ENCODE measurements at places on chromosomes 4 and X. TPM values are rescaled to one million over a fixed set of nuclear protein-coding genes. Genes with fewer than 3 reads are reported as not detected.

- DNase-seq: no peak
- no peaks in the 10 kb centered on the region for H3K27me3 ChIP-seq
- no peak overlapping the region for H3K4me3 ChIP-seq
- no peak overlapping the region for H3K27ac ChIP-seq
- peaks cover 2% of the 10 kb centered on the region for H3K36me3 ChIP-seq
Observed at GRCh38 chrX:16708016-16708415, 4.5 kb downstream of the CTPS2 start.

DNA sequence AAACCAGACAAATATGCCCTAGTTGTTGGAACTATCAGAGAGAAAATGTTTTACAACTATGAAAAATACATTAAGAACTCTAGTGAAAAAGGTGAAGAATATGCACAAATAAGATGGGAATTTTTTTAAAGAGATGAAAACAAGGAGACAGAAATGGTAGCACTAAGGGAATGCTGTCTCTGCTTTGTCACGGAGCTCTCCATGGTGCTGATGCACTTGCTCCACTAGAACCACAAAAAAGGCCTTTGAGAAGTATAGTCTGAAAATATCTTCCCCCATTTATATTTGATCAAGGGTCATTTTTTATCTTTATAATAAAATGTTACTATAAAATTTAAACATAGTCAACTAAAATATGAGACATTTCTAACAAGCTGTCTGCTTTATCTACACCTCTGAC, 1655.5 kb upstream of the AGA start:
- H3K36me3 ChIP-seq: no peaks in the 10 kb centered on the region
- H3K4me3 ChIP-seq: no peak overlapping the region
- no peaks in the 10 kb centered on the region for H3K27me3 ChIP-seq
- H3K27ac ChIP-seq: no peak overlapping the region

DNA sequence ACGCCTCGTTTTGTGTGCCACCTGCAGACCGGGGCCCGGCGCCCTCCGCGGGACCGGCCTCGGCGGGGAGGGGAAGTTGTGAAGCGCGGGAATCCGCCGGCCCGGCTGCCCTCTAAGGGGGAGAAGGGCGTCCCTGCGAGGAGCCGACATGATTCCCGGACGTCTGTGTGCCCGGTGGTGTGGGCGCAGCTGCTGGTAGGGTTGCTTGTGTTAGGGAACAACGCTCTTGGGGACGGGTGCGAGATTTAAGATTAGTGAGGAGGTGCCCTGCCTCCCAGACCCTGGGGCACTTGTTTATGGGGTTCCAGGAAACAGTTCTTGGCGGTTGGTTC, 627 bp downstream of the CDKN2AIP start:
- H3K36me3 ChIP-seq: peaks cover 43% of the 10 kb centered on the region
- peak overlapping the region; percentile 98 for H3K27ac ChIP-seq
- no peaks in the 10 kb centered on the region for H3K27me3 ChIP-seq
- DNase-seq: peak; percentile 45

GRCh38 chrX:39459952-39460351, 637.8 kb downstream of the BCOR start:
- H3K4me1 ChIP-seq: no peaks in the 10 kb centered on the region
- H3K27ac ChIP-seq: no peak overlapping the region
- no peak overlapping the region for H3K4me3 ChIP-seq
- H3K27me3 ChIP-seq: no peaks in the 10 kb centered on the region

- H3K4me3 ChIP-seq: no peak overlapping the region
- H3K36me3 ChIP-seq: no peaks in the 10 kb centered on the region
- DNase-seq: no peak
- peak overlapping the region; percentile 16 for H3K27ac ChIP-seq
- peaks cover 13% of the 10 kb centered on the region for H3K4me1 ChIP-seq
Observed at GRCh38 chrX:9882669-9883446, 84.3 kb upstream of the CLDN34 start.

- no peak overlapping the region for H3K27ac ChIP-seq
- H3K27me3 ChIP-seq: no peaks in the 10 kb centered on the region
- no peaks in the 10 kb centered on the region for H3K36me3 ChIP-seq
- no peak for DNase-seq
Observed at GRCh38 chr4:187451776-187452175, 543.8 kb upstream of the ZFP42 start.

- H3K4me3 ChIP-seq: no peak overlapping the region
- H3K27me3 ChIP-seq: no peaks in the 10 kb centered on the region
- no peak for DNase-seq
- H3K4me1 ChIP-seq: peaks cover 7% of the 10 kb centered on the region
- no peaks in the 10 kb centered on the region for H3K36me3 ChIP-seq
Observed at GRCh38 chr4:176635372-176636261, 157.1 kb downstream of the VEGFC start.

DNA sequence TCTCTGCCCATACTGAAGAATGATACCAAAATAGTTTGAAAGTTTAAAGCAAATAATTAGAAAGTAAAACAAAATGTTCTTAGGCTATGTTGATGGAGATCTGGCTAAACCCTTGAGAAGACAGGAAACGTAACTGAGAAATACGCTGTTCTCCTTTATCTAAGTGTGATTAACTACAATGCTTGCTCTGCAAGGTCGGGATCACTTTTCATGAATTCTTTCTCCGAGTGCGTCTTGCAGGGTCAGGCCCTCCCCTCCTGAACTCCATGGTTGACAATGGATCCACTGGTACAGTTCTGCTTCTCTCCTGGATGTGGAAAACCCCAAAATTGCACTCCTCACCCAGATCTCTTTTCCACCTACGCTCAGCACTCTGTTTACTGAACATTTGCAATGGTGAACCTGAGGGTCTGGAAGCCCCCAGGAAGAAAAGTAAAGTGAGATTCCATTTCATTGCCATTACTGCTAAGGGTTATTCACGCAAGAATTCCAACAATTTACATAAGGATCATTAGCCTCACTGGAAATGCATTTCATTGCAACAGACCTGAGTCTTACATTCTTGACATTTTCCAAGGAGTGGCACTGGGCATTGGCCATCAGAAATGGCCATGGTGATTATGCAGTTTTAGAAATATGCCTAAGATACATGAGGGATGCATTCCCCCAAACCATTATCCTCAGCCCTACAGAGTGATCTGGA, 24.6 kb upstream of the WWC2 start:
- no peak overlapping the region for H3K27ac ChIP-seq
- H3K36me3 ChIP-seq: no peaks in the 10 kb centered on the region
- no peak overlapping the region for H3K4me3 ChIP-seq
- no peak for DNase-seq

DNA sequence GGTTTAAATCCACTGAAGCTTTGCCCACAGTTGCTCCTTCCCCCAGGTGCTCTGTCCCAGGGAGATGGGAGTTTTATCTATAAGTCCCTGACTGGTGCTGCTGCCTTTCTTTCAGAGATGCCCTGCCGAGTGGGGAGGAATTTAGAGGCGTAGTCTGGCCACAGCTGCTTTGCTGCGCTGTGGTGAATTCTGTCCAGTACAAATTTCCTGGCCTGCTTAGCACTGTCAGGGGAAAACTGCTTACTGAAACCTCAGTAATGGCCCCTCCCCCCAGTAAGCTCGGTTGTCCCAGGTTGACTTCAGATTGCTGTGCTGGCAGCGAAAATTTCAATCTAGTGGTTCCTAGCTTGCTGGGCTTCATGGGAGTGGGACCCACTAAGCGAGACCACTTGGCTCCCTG, 40.1 kb downstream of the UGT2B17 start:
- no peaks in the 10 kb centered on the region for H3K4me1 ChIP-seq
- H3K27me3 ChIP-seq: no peaks in the 10 kb centered on the region
- no peak overlapping the region for H3K4me3 ChIP-seq
- H3K36me3 ChIP-seq: no peaks in the 10 kb centered on the region

DNA sequence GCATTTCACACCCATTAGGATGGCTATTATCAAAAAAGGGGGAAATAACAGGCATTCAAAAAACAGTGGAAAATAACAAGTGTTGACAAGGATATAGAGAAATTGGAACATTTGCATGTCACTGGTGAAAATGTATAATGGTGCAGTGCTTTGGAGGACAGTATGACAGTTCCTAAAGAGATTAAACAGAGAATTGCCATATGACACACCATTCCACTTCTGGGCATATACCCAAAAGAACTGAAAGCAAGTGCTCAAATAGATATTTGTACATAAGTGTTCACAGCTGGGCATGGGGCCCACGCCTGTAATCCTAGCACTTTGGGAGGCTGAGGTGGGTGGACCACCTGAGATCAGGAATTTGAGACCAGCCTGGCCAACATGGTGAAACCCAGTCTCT, 348.1 kb downstream of the NR3C2 start:
- no peak overlapping the region for H3K4me3 ChIP-seq
- peaks cover 54% of the 10 kb centered on the region for H3K4me1 ChIP-seq
- no peaks in the 10 kb centered on the region for H3K36me3 ChIP-seq
- H3K27me3 ChIP-seq: no peaks in the 10 kb centered on the region

- no peaks in the 10 kb centered on the region for H3K27me3 ChIP-seq
- H3K36me3 ChIP-seq: no peaks in the 10 kb centered on the region
- no peak for DNase-seq
- peak overlapping the region; percentile 78 for H3K27ac ChIP-seq
- H3K4me1 ChIP-seq: peaks cover 26% of the 10 kb centered on the region
Observed at GRCh38 chr4:147361726-147362125, 119.2 kb upstream of the EDNRA start.

DNA sequence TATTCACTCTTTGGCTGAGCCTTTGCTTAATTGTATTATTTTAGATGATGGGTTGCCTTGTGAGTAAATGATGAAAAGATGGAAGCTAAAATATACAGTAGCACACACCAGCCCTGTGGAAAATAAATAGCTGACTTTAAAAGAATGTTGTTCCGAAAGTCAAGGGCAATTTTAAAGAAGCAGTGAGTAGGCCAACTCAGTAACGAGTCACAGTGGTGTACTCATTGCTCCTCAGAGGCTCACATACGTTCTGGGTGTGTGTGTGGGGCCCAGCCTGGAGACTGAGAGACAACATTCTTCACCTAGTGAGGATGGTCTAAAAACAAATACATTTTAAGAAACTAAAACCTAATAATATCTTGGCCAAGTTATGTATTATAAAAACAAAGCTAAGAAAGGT, 640.3 kb downstream of the TRIML1 start:
- no peak overlapping the region for H3K27ac ChIP-seq
- no peaks in the 10 kb centered on the region for H3K4me1 ChIP-seq
- H3K4me3 ChIP-seq: no peak overlapping the region
- DNase-seq: no peak
- no peaks in the 10 kb centered on the region for H3K27me3 ChIP-seq
- H3K36me3 ChIP-seq: no peaks in the 10 kb centered on the region

GRCh38 chrX:91414713-91415112, 19.9 kb upstream of the PABPC5 start:
- no peaks in the 10 kb centered on the region for H3K27me3 ChIP-seq
- H3K4me1 ChIP-seq: no peaks in the 10 kb centered on the region
- no peaks in the 10 kb centered on the region for H3K36me3 ChIP-seq
- H3K27ac ChIP-seq: no peak overlapping the region

GRCh38 chrX:111322231-111322855, 52.1 kb upstream of the CAPN6 start:
- H3K27me3 ChIP-seq: no peaks in the 10 kb centered on the region
- no peak for DNase-seq
- H3K27ac ChIP-seq: no peak overlapping the region
- H3K36me3 ChIP-seq: no peaks in the 10 kb centered on the region
- no peak overlapping the region for H3K4me3 ChIP-seq

Gene MAOB
- total RNA-seq: 157 TPM

Gene WWC2
- 42.3 TPM for total RNA-seq

Gene SOWAHB
- not detected for total RNA-seq

Gene EDA
- 7.3 TPM for total RNA-seq

Gene DSPP
- total RNA-seq: not detected

Gene MAGEE1
- total RNA-seq: 3.3 TPM
